ENCODE measurements at places on chromosomes 13 and 19.

GRCh38 chr13:110869231-110869804 lies 45.6 kb downstream of the ANKRD10 start:
- no peak for DNase-seq

DNA sequence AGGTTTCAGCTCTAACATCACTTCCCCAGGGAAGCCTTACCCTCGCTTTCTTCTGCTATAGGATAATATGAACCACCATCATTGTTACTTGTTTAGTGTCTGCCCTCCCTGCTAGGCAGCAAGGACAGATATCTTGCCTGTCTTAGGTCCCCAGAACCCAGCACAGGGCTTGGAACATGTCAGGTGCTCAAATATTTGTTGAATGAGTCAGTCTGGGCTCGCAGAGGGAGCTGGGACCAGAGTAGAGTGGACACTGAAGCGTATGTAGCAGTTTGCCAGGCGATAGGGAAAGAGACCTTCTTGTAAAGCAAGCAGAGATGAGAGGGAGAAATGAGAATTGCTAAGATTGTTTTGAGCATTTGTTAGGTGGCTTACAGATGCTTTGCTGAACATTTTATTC lies 11.7 kb downstream of the BCKDHA start:
- DNase-seq = peak; percentile 30

- DNase-seq = no peak
These were observed 50.7 kb upstream of the GPR183 start for GRCh38 chr13:99357941-99358340.

GRCh38 chr13:78137404-78138142 lies 218.9 kb upstream of the EDNRB start:
- DNase-seq = peak; percentile 30

DNA sequence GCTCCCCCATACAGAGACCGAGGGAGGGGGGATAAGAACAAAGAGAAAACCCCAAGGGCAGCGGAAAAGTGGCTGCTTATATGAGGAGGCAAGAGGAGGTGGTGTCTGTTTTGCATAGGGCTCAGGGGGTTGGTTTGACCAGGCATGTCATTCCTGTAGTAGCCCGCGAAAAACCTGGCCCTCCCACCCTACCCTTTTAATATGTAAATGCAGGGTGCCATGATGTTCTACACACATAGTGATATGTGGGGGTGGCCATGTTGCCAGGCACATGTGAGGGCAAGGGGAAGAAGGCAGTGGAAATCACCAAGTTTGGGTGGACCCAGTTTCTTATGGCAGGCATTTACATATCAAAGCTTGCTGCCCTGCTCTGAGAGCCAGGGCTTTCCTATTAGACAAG lies 203.5 kb upstream of the UBL3 start:
- DNase-seq = no peak
